ENCODE measurements at places on chromosomes 7 and 10.
A peak's percentile ranks its signal among the peaks of the same experiment; 100 is the strongest.

DNA sequence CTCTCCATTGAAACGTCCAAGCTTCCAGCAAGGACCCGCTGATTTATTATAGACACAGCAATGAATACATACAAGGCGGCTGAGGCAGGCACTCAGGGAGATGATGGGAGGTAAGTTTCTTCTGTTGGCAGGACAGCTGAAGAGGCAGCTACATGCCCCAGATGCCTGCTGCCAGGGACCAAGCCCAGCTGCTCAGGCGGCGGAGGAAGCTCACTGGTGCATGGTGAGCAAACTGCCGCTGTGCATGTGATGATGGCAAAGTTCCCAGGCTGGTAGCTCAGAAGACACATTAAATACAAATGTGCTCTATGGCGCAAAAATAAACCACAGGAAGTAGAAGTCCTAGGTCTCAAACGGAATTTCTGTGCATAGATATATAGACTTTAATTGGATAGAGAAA is 2.3 kb downstream of the DNTT start:
- peak; percentile 46 for DNase-seq

DNA sequence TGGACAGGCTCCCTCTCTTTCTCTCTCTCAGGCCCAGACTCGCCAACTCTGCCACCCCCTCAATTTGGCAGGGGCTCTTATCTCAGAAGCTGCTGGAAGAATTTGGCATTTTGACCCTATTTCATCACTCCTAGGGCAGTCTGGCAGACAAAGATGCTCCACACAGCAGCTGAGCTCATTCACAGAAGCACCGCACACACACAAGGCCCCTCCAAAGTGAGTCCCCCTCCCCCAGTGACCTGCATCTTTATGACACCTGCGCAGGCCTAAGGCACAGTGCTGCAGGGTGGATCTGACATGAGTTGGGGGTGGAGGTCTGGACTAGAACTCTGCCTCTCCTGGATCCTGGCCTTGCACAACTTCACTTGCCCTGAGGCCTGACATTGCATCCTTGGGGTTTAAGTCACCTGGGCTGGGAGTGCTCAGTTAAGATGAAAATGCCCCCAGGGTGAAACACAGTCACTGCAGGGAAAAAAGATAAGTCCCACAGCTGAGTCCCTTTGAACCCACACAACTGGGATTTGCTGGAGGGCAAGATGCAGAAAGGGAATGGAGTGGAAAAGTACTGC is 41.1 kb upstream of the DUSP5 start:
- no peak for DNase-seq

GRCh38 chr7:138481447-138482380 is 21.7 kb downstream of the TRIM24 start:
- no peak for DNase-seq

GRCh38 chr10:10421071-10421470 is 596.6 kb upstream of the CELF2 start:
- no peak for DNase-seq

- DNase-seq = no peak
Observed at GRCh38 chr7:122006687-122007086, 133.7 kb downstream of the PTPRZ1 start.

GRCh38 chr7:144489504-144489903 is 86.0 kb upstream of the NOBOX start:
- no peak for DNase-seq

DNA sequence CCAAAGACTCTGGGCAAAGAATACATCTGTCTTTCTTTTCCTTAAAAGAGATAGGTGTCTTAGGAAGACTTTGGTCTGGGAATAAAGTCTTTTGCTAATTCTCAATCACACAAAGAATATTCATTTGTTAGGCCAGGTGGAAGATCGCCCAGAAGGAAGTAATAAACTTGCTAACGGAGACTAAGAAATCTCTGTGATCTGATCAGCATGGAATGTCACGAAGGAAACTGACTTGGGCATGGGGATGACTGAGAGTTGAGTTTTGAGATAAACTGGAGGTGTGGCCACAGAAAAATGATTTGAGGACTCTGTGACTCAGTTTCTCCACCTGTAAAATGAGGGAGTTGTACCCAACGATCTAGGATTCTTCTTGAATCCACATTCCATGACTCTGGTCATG is 161.1 kb upstream of the SVIL start:
- no peak for DNase-seq

GRCh38 chr10:5293691-5294550 is 70.8 kb upstream of the UCN3 start:
- peak; percentile 60 for DNase-seq

GRCh38 chr10:99560277-99561126 is 27.8 kb downstream of the NKX2-3 start:
- peak; percentile 24 for DNase-seq

- DNase-seq = no peak
Observed at GRCh38 chr7:149093228-149093627, 2.7 kb upstream of the ZNF786 start.

- DNase-seq = no peak
Observed at GRCh38 chr10:61456095-61456789, 3.1 kb upstream of the TMEM26 start.

- no peak for DNase-seq
Observed at GRCh38 chr10:105359708-105360107, 718.6 kb downstream of the SORCS3 start.

DNA sequence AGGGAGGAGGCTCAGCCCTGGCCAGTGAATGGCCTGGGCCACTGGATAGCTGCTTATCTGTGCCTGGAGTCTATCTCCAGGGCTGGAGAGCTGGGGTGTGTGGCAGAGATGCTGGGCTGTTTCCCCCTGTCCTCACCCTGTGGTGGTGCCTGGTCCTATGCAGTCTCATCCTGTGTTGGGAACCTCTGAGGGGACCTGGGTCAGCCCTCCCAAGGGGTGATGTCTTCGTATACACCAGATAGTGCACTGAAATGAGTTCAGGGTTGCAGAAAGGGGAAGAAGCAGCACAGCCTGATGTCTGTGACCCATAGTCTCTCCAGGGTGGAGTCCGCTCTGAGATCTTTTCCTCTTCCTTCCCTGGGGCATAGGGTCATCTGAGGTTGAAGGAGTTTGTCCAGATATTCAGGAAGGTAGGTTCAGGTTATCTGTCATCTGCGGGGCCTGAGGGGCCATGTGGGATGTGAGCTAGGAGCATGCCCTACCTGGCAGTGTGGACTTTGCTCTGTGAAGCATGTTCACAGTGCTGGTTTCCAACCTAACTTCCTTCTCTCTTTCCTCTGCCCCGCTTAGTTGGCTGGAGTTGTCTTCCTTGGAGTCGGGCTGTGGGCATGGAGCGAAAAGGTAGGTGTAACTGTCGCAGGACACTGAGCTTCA is 33.4 kb upstream of the SH2D4B start:
- no peak for DNase-seq

- DNase-seq = no peak
Observed at GRCh38 chr10:118873738-118874105, 119.0 kb upstream of the CACUL1 start.

DNA sequence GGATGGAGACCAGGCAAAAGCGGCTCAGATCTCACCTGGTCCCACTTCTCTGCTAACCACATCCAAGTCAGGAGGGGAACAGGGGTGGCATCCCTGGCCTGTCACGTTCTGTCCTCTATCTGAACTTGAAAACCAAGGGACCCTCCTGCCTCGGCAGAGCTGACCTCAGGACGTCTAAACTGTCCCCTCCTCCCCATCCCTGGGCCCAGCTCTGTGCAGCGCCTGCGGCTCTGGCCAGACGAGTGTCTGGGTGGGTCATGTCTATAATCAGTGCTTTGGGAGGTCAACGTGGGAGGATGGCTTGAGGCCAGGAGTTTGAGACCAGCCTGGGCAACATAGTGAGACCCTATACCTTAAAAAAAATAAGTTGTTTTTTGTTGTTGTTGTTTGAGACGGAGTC is 70.0 kb upstream of the ZNF479 start:
- DNase-seq = no peak

- DNase-seq = no peak
Observed at GRCh38 chr7:94050046-94050445, 45.9 kb upstream of the BET1 start.

- no peak for DNase-seq
Observed at GRCh38 chr7:22049766-22050500, 104.2 kb upstream of the CDCA7L start.

DNA sequence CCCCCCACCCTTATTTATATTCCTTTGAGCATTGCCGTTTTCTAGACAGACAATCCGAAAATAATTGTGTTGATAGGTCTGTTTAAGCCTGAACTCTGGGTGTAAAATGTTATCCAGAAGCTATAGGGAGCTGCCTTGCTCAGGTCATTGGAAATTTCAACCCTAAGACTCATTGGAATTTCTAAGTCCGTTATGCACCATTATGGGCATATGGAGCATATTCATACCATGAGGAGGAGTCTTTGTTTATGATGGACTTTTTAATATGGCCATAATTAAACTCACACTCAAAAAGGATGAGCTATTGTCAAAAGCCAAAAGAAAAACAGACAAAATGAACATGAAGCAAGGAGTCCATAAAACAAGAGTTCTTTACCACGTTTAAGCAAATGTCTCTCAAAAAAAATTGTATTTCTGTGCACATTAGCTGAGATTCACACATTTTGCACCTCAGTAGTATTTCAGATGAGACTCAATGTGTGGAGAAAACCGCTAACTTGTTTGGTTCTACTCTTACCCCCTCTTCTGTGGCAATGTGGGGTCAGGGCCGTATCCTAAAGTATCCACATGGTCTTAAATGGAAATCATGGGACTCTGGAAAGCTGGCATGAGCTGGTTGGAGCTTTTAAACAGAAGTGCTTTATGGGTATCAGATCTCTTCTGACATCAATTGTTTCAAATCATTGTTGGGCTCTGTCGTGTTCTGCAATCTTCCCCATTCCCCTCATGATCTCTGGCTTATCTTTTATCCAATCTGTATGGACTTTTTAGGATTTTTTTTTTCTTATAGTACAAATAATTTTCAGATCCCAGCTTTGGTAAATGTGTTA is 60.5 kb downstream of the PODXL start:
- no peak for DNase-seq

- no peak for DNase-seq
Observed at GRCh38 chr7:5077740-5078139, 32.1 kb downstream of the RBAK start.

GRCh38 chr10:56624082-56624481 is 263.0 kb upstream of the ZWINT start:
- DNase-seq = no peak

All from natural killer cell (primary cell).